ENCODE measurements at places on chromosomes 1 and 21.

DNA sequence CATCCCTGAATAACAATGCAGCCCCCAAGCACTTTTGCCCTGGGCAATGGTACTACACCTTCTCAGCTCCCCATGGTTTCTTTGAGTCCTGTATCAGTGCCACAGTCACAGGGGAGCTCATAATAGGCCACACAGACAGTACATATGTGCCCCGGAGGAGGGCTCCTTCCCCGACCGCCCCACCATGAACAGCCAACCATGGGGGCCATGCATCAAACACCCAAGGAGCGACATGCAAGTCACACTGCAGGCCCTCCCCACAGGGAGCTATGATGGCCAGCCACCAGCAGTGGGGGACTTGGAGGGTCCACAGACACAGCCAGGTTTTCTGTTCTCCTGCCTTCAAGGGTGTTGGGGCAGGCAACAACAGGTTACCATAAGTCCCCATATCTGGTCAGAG lies 13.1 kb upstream of the CLCA2 start:
- no peak for DNase-seq

GRCh38 chr21:28590676-28591075 lies 402.0 kb downstream of the LTN1 start:
- no peak for DNase-seq

DNA sequence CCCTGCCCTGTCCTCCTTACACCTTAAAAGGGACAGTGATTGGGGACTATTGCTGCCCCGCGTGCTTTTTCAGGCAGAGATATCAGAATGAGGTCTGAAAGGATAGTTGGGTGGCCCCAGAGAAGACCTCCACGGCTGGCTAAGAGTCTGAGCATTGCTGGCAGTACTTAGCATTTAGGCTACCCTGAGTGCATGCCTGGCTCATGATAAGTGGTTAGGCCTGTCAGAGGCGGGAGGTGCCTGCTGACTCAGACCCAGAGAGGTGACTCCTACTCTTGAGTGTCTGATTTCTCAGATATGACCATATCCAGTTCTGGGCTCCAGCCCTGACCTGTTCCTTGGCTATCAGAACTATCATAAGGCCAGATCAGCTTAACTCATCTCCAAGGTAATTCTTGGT lies 213.7 kb downstream of the PBX1 start:
- DNase-seq: no peak

DNA sequence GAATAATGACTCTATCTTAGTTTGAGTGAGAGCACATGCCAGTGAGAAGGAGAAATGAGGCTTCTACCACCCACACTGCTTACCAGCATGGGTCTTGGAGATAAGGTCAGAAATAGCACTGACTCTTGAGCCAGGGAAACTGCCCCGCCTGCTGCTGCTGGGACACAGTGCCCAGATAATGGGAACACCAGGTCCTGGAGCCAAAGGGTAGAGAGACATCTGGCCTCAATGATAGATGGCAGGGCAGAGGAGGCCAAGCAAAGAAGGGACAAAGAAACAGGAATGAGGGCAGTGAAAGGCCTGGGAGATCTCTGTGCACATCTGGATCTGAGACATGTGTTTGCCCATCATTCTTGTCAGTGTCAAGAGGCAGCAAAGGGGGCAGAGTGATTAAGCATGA lies 97.4 kb downstream of the MIS18A start:
- no peak for DNase-seq

DNA sequence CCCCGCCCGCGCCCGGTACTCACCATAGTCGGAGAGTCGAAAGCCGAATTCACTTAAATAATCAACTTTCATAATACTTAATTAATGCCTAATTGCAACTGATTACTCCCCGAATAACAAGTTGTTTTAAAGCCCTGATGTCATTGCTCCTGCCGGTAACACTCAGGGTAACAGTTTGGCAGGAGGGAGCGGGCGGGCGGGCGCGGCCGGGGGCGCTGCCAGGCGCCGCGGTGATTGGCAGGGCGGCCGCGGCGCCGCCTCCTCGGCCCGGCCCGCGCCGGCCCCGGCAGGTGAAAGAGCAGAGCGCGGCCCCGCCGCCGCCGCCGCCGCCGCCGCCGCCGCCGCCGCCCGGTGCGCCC lies 102.2 kb downstream of the CASZ1 start:
- DNase-seq: no peak

- no peak for DNase-seq
Measured at GRCh38 chr1:177629526-177629925, 340.3 kb downstream of the SEC16B start.

GRCh38 chr21:34885626-34886239 lies 163.4 kb downstream of the RUNX1 start:
- DNase-seq: no peak

Data from NCI-H748 treated with DMSO at 0.1 percent for 48 hours (cell line).